ENCODE measurements at places on chromosomes 7 and 10. TPM values are rescaled to one million over a fixed set of nuclear protein-coding genes. Genes with fewer than 3 reads are reported as not detected.

- DNase-seq = no peak
These were observed 182.8 kb downstream of the MAD1L1 start for GRCh38 chr7:2049782-2050510.

DNA sequence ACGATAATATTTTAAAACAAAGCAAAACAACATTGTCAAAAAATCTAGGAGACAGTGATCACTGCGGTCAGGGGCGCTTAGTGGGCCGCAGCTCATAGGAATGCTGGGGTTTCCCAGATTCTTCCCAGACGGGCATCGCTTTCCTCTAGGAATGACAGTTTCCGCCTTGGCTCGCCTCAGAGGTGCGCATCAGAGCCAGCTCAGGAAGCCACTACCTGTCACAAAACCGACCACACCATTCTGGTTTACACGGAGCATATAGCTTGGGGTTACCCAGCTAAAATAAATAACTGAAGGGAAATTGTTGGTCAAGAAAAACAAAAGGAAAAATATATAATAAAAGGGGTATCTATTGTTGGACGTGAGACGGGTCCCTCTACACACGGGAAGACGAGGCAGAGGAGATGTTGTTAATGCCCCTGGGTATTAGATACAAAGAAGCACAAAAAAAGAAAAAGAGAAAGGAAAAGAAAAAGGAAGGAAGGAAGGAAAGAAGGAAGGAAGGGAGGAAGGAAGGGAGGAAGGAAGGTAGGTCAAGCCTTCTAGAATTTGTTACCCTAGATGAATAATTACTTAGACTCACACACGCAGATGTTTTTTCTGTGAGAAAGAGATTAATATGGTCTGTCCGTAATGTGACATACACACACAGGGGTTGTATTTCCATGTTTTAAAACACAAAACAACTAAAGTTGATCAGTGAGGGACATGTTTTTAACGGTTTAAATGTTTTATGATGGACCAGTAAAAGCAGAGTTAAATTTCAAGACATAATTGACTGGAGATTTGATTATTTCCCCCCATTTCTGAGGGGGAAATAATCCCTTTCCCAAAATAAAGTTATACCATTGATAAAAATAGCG lies 292.4 kb upstream of the NFE2L3 start:
- no peak for DNase-seq

DNA sequence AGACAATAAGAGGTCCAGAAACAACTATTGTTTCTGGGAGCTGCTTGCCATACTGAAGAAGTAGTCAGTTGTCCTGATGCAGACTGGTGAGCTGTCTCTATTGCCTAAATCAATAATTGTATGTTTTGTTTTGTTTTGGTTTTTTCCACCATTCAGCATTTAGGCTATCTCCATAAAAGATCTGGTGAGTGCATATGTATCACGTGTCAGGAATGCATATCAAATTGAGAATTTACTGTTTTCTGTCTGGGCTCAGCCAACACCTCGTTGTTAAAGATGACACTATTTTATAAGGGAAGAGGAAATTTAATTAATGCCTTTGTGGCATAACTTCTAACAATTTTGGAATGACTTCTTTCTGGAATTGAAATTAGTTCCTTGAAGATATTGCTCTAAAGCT lies 66.2 kb downstream of the SORCS1 start:
- DNase-seq = no peak

GRCh38 chr7:26865094-26865388 lies 651 bp upstream of the SKAP2 start:
- DNase-seq = no peak

DNA sequence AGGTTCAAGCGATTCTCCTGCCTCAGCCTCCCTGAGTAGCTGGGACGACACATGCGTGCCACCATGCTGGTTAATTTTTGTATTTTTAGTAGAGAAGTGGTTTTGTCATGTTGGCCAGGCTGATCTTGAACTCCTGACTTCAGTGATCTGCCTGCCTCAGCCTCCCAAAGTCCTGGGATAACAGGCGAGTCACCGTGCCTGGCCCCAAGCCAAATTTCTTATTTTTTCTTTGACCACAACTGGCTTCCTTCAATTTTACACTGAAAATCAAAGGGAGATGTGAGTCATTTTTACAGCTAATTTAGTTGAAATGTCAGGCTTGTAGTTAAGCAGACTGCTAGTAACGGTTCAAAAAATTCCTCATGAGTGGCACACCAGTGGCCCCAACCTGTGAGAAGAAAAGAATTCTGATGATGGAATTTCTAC lies 7.8 kb downstream of the RNF216 start:
- DNase-seq = peak; percentile 53

- DNase-seq = no peak
These were observed 519.1 kb upstream of the ANKRD30A start for GRCh38 chr10:36606234-36606839.

DNA sequence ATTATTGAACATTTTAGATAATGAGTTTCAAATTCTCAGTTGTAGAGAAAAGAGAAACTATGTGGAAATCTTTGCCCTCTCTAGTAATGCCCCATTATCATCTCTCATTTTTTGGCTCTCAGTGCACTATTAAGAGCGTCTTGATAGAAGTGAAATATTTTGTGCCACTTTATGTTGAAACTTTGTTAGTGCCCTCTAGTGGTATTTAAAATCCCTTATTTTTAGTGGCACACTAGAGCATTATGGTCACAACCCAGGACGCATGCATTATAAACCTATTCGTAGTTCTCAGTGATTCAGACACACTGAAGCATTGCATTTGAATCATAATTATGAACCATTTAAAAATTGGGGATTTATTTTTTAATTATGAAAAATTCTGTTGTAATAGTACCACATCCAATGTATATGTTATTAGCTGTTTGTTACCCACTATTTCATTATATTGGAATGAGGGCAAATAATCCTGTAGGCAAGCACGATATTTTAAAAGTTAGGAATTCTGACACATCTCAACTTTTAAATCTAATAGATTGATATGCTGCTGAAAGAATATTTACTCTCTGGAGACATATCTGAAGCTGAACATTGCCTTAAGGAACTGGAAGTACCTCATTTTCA lies 21.9 kb downstream of the PDCD4 start:
- DNase-seq = no peak

DNA sequence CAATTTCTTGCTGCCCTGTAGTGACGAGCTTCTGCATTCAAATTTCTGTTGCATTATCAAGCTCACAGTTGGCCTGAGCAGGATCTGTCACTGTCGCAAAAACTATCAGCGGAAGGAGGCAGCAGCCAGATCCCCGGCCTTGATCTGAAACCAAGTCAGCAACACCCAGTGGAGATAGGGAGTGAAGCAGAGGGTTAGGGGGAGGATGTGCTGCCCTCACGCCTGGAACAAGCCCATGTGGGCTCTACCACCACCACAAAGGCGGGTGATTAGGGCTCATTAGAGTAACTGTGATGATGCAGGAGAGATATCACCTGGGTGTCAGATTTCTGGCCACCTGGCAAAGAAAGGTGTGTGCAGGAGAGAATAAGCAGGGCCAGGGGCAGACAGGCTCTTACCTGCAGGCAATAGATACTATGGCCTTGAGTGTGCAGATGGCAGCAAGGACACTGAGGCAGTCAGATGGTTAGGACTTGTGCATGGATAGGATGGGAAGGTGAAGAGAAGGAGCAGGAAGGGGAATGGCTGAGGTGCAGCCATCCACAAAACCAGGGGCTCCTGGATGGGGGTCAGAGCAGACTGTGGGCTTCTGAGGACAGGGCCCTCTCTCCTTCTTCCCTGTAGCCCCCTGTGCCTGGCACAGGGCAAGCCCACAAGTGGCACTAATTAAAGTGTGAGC lies 417.3 kb downstream of the RPS24 start:
- DNase-seq = no peak

GRCh38 chr10:79982362-79982800 lies 33.5 kb upstream of the SFTPD start:
- no peak for DNase-seq

- DNase-seq = no peak
These were observed 68.4 kb downstream of the PTEN start for GRCh38 chr10:87931836-87932230.

DNA sequence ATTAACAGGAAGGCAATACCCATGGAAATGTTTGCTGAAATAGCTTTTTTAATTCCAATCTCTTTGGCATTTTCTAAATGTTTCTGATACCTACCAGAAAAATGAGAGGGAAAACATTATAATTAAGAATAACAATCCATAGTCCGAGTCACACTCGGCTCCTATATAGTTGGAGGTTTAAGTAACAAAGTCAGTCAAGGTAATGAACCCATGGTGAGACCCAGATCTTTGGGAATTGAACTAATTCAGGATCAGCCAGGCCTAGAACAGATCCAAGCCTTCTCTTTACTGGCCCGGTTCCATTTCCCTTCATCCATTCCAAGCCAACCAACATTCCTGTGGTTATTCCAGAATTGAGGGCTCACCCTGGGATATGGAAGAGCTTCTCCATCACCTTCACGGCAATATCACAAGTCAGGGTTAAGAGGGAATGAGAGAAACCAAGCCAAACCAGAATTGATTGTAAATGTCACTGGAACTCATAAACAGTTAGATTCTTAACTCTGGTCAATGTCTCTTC lies 28.3 kb downstream of the ABCB4 start:
- no peak for DNase-seq

GRCh38 chr10:88828310-88828709 lies 23.3 kb downstream of the ANKRD22 start:
- DNase-seq = no peak

- DNase-seq = no peak
These were observed 142.0 kb downstream of the LCOR start for GRCh38 chr10:96973809-96974747.

The RNLS gene
- total RNA-seq = 3.4 TPM

The SEMA3D gene
- 0.08 TPM for total RNA-seq

The STAMBPL1 gene
- total RNA-seq = 24.7 TPM
